ENCODE measurements at places on chromosomes 7 and 10.

DNA sequence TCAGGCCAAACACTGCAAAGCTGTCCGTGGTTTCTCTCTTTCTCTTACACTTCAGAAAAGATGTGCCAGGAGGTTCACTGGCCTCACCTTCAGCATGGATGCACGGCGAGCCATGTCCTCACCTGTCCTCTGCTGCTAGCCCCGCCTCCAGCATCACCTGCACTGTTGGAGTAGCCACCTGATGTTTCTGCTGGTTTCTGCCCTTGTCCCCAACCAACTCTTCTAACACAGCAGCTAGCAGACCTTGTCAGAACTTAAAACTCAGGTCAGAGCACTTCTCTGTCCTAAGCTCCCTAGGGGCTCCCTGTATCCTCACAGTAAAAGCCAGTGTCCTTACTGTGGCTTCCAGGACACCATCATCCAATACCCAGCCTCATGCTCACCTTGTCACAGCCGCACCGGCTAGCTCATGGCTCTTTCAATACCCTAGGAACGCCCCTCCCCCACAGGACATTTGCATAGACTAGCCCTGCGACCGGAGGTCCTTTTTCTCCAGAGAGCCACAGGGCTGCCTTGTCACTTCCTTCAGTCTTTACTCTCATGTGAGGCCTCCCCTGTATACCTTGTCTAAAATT is 15.2 kb downstream of the PALD1 start:
- DNase-seq: no peak

- DNase-seq: peak; percentile 60
These were observed 2.1 kb upstream of the ADD3 start for GRCh38 chr10:110005719-110006118.

GRCh38 chr10:86343761-86344160 is 22.8 kb downstream of the GRID1 start:
- peak; percentile 52 for DNase-seq

DNA sequence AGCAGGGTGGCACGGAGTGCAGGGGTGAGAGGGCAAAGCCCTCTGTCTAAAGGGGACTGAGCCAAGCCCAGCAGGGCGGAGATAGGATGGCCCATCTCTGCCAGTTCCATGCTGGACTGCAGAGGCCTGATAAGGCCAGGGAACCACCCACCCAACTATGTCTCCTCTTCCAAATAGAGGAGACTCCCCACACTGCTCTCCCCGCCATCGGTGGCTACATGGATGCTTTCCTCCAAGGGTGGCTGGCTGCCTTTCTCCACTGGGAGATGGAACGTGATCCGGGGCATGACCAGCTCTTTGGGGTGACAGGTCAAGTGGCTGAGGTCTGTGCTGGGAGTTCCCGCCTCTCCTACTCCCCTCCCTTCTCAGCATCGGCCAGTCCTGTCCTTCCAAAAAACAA is 58.1 kb upstream of the MXI1 start:
- DNase-seq: no peak

GRCh38 chr7:116167177-116167576 is 43.2 kb upstream of the TES start:
- no peak for DNase-seq

DNA sequence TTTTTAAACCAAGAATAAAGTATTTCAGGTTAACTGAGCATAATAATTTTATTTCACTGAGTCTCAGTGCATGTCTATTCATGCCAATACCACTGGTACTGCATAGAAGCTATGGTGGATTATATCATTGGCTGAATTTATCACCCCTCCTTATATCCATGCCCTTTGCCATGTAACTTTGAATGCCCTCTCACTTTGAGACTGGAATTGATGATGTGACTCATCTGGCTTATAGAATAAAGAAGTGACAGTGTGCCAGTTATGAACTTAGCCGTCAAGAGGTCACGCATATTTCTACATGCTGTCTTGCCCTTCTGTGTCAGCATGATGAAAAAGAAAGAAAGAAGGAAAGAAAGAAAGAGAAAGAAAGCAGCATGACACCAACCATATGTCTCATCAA is 20.7 kb upstream of the ABLIM1 start:
- DNase-seq: no peak

DNA sequence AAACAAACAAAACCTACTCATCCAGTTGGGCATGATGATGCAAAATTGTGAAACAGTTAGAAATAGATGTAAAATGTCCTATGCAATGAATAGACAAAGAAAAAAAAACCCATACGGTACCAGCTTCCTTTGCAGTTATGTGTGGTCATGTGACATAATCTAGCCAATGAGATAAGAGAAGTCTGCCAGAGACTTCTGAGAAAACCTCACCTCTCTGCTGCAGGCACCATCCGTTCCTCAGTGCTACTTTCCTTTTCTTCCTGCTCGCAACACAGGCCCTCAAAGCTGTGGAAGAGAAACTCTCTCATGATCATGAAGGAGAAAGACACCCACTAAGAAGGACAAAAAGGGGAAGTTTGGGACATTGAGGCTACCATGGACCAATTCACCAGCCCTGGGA is 76.8 kb upstream of the CARD11 start:
- DNase-seq: no peak

DNA sequence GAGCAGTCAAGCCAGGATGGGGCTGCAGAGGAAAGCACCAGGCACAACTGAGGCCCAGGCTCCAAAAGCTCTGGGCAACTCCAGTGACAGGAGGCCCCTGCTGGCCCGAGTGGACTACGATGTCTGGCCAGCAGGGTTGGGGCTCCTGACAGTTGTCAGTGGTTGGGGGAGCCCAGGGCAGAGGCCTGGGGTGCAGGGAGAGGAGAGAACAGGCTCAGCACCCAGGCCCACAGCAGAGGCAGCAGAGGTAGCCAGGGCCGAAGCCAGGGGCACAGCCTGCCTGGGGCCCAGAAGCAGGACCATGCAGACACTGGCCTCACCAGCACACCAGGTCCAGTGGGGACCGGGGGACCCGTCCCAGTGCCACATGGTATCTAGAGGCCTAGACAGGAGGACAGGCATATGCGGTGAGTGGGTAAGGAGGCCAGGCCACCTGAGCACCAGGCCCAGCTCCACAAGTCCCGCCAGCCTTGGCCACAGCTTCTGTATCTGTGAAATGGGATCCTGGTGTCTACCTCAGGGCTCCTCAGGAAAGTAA is 46.0 kb upstream of the LRRC18 start:
- DNase-seq: no peak

DNA sequence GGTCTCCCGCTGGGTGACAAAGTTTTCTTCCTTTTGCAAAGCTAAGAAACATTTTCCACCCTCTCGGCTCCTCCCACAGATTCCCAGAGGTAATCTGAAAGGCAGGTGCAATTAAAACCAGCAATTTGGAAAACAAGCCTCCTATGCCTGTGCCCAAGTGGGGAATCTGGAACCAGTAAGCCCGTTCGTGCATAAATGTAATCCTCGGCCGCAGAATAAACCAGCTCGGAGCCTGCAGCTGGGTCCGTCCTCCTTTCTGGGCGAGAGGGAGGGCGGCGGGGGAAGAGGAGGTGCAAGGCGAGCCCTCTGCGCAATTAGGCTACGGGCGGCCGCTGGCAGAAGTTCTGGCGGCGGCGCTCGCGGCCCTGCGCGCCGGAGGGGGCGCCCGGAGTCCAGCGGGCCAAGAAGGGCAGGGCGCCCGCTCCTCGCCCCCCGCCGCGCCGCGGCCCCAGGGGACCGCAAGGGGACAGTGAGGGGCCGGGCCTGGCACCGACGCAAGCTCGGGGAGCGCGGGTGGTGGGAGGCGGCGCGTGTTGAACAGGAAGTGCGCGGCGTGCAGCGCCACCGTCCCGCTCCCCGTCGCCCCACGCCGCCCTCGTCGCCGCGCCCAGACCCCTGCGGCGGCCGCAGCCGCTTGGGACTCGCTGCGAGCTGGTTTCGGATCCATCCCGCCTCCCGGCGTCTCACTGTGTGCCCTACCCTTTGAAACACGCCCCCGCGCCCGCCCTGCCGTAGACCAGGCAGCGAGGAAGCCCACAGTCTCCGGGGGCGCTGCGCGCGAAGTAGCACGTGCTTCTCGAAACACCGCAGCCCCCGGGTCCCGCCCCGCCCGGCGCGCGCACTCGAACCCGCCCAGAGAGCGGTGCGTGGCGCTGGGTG is at the start of gene PRKAG2:
PRKAG2 (minus strand) TSS at position 217 of the 879 bp plus-strand sequence. CDS start 495 bp downstream, outside the sequence.
- DNase-seq: peak; percentile 66

- DNase-seq: no peak
These were observed 57.9 kb downstream of the MKX start for GRCh38 chr10:27687743-27688142.

- DNase-seq: no peak
These were observed 20.0 kb upstream of the FAM204A start for GRCh38 chr10:118362103-118362502.

GRCh38 chr7:5387711-5388245 is 35.9 kb downstream of the TNRC18 start:
- no peak for DNase-seq

- DNase-seq: no peak
These were observed 2.0 kb downstream of the MUC12 start for GRCh38 chr7:100971111-100972001.
